ENCODE measurements at places on chromosomes 5 and 9.

- no peak for DNase-seq
Observed at GRCh38 chr5:33401482-33402390, 39.0 kb upstream of the TARS1 start.

DNA sequence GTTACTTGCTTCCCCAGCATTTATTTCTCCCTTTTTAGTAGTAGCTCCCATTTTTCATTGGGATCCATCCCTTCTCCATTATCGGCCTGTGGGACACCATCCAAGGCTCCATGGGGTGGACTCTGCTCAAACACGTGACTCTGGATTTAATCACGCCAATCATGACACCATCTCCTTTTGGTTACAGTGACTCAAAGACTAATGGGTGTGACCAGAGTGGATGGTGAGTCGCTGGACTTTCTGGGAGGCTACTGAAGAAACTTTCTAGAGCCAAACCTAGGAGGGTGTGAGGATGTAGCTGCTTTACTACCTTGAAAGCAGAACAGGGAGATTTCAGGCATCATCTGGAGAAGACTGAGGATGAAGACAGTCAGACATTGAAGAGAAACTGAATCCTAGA is 93.1 kb downstream of the PJA2 start:
- no peak for DNase-seq

DNA sequence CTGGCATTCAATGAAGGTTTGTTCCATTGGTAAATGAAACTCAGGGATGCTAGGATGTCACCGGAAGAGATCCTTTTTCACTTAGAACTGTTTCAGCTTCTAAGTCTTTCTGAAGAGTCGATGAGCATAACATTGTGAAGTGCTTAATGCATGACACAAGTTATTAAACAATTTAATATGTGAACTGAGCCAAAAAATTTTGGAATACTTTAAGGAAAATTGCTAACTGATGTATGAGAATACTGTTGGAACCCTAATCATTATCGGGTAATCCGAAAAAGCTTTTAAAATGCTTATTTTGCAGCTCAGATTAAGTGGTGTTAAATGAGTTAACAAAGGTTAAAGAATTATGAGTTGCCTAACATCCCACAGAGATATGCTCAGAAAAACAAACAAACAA is 34.9 kb downstream of the DMRT2 start:
- no peak for DNase-seq

- no peak for DNase-seq
Observed at GRCh38 chr5:156834916-156835315, 15.2 kb upstream of the PPP1R2B start.

- DNase-seq: no peak
Observed at GRCh38 chr5:139641116-139642080, 6.8 kb upstream of the CXXC5 start.

- no peak for DNase-seq
Observed at GRCh38 chr9:131461166-131461565, 41.6 kb upstream of the POMT1 start.

DNA sequence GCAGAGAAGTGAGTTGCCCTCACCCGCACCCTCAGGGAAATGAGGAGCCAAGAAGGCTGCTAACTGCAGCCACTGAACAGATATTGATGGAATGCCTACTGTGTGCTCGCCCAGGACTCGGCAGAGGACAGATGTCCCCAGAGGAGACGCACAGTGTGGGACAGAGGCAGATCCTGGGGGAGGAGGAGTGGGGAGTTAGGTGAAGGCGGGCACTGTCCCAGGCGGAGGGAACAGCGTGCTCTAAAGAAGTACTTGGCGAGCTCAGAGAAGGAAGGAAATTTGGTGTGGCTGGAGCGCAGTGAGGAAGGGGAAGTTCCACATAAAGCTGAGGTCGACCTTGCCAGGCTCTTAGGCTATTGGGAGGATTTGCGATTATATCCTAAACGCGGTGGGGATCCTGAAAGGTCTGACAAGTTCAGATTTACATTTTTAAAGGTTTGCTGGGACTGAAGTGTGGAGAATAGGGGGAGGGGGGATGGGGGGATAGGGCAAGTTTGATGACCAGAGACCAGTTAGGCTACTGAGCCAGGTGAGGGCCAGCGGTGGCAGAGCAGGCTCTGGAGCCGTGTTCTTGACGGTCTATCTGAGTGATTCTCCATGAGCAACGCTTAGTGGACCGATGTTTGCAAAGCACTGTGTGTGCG is 23.6 kb upstream of the CERCAM start:
- no peak for DNase-seq

DNA sequence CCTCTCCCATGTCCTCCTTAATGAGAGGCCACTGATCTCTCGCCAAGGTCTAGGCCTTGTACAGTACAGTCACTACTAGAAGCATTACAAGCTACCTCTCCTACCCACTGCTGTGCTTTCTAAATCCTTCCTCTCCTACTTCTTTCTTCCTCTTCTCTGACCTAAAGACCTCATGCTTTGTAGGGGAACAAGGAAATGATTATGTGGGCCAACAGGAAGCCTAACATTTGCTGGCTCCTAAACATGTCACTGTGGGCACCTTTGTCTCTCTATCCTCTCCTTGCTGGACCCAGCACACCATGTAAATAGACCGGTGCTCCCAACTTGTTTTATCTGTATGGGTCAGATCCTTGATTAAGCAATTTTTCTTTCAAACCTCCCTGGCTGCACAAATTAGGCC is 16.7 kb downstream of the SLC28A3 start:
- DNase-seq: no peak

- no peak for DNase-seq
Observed at GRCh38 chr9:95018099-95018936, 291.8 kb downstream of the AOPEP start.

DNA sequence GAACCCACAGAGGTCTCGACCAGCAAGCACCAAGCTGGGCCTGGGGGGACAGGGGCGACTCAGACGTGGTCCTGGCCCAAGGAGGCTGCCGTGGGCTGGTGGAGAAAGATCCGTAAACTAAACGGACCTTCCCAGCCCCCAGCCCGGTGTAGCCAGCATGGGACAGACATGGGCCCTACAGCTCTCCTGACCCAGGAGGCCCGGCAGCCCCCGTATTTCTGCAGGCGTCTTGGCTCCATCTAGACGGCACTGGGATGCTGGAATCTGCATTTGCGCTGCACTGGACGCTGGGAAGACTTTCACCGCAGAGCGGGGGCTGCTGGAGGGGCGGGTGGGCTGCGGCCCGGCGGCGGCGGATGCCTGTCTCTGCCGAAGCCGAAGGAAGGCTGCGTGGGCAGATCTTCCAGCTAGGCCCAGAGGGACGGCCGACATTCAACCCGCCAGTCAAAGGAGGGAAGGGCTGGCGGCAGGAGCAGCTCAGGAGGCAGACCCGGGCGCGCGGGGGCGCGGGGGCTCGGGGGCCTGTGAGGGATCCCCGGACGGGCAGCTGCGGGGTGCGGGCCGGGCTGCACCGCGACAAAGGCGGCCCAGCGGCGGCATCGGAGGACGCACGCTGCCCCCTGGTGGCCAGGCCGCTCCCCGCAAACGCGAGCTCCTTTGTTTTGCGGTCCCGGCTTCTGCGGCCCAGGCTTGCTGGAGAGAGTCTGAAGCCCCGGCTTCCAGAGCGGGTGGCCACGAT is 266.2 kb downstream of the NSG2 start:
- DNase-seq: peak; percentile 36

GRCh38 chr5:90932052-90932699 is 373.6 kb downstream of the ADGRV1 start:
- peak; percentile 36 for DNase-seq

DNA sequence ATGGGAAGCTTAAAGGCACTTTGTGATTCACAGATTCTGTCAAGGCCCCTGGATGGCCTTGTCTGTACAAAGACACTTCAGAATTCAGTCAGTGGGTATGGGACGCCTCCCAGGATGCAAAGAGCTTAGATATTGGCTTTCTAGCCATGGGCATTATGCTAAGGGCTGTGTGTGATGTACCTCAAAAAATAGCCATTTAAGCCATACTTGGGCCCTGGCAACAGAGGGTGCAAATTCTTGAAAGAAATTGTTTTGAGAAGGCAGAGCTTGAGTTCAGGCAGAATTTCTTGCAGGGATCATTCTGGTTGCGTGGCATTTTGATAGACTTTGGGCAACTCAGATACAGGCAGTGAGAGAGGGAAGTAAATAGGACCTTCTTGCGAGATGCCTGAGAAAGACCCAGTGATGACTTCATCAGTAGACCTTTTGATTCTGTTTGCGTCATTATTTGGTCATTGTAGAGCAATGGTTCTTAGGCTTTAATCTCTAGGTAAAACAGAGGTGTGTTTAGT is 3.9 kb downstream of the CYFIP2 start:
- DNase-seq: no peak

GRCh38 chr9:98107926-98108325 is 11.1 kb downstream of the TRIM14 start:
- no peak for DNase-seq

- no peak for DNase-seq
Observed at GRCh38 chr9:82882748-82883147, 180.2 kb downstream of the RASEF start.

- DNase-seq: no peak
Observed at GRCh38 chr5:109805472-109805871, 115.7 kb downstream of the MAN2A1 start.

DNA sequence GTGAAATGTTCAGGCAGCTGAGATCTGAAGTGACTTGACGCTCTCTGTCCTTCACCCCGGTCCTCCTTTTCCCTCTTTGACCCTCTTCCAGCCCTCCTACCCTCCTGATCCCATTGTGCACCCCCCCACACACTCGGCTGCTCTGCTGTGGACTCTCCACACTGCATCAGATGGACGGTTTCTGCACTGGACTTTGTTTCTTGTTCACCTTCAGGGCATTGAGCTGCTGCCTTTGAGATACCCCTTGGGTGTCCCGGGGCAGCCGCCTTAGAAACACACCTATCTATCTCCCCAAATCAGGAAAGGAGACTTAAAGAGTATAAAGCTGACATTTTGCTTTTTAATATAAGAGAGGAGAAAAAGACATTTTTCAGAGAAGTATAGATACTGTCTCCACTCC is 27.5 kb downstream of the AMBP start:
- no peak for DNase-seq

GRCh38 chr5:168860081-168860480 is 280.9 kb upstream of the PANK3 start:
- DNase-seq: no peak

- DNase-seq: no peak
Observed at GRCh38 chr5:73436535-73437100, 12.0 kb downstream of the FOXD1 start.

- DNase-seq: no peak
Observed at GRCh38 chr9:108671176-108671575, 184.6 kb downstream of the ACTL7B start.

DNA sequence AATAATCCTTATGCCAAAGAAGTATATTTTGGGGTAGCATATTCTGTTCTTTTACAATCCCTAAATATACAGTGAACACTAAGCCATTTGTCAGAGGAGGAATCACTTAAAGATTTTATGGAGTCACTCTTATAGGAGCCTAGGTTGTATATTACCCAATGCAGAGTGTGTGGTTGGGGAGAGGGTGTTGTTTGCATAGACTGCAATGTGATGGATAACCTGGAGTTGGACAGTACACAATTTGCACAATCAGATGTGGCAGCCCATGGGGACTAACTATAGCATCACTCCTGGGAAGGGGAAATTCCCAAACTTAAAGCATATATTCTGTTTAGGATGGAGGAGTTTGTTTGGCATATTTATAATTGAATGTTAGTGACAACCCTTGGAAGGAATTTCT is 9.6 kb upstream of the NDFIP1 start:
- no peak for DNase-seq

DNA sequence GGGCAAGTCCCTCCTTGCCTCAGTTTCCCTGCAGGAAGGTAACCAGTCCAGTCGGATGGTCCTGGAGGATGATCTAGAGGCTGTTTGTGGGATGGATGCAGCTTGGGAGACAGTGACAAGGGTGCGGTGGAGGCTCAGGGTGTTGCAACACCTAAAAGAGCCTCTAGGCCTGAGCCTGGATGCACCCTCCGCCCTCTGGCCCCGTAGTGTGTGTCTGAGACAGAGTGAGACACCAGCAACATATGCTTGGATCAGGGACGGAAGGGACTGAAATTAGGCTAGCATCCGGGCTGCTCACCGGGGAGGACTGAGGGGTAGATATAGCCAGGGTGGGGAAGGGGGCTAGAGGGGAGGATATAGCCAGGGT is 1.1 kb downstream of the CRAT start:
- no peak for DNase-seq

GRCh38 chr9:36346569-36346968 is 53.5 kb downstream of the RNF38 start:
- peak; percentile 4 for DNase-seq

DNA sequence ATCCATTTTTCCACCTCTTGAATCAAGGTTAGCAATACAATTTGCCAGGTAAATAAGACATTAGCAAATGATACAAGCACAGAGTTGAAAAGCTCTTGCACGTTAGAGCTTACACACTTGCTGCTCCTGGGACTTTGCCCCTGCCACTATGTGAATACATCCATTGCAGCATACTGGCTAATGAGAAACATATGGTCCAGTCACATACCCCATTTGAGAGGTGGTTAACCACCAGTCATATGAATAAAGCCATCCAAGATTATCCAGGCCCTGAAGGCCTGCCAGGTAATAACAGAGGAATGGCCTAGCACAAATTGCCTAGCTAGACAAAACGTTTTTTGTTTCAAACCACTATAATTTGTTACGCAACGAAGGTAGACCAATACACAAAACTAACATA is 45.8 kb upstream of the FTMT start:
- DNase-seq: no peak

GRCh38 chr5:152178350-152178699 is 226.8 kb downstream of the NMUR2 start:
- no peak for DNase-seq

- DNase-seq: no peak
Observed at GRCh38 chr5:137699336-137700281, 36.3 kb downstream of the KLHL3 start.

DNA sequence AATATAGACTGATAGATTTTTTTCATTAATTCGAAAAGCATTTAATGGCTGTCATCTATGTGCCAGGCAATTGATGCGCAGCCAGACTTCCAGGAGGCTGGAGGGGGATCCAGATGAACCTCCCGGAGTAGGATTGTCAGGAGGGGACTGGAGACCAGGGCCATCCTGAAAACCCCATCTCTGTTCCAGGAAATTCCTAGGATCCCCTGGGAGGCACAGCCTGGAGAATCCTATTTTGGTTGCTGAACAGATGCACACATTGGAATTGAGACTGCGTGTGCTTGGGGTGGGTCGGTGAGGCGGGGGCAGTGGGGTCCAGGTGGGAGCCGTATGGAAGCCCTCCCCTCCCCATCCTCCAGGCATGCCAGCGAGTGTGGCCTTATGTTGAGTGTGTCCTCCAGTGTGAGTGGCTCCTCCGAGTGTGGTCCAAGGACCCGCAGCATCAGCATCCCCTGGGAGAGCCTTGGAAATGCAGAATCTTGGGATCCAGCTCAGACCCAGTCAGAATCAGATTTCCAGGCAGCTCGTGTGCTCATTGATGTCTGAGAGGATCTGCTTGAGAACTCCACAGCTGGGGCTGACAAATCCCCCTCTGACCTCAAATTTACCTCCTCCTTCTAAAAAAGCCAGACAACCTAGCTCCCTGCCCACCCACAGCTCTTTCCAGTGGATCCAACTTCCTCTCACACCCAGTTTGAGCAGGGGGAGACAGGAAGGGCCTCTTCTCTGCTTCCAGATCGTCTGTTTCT is 38.7 kb downstream of the ROPN1L start:
- DNase-seq: no peak

GRCh38 chr5:59487772-59488729 is 405.5 kb downstream of the PDE4D start:
- no peak for DNase-seq

- DNase-seq: no peak
Observed at GRCh38 chr5:39661026-39661779, 236.4 kb upstream of the DAB2 start.

Measured in NCI-H2081 (cell line).